Stimulated activated CD4-positive, alpha-beta T cell treated with anti-CD3 and anti-CD28 coated beads, TNF-alpha, amount 100 ng/mL, for 48 hours (primary cell): ENCODE measurements at places on chromosomes 3 and 15.

DNA sequence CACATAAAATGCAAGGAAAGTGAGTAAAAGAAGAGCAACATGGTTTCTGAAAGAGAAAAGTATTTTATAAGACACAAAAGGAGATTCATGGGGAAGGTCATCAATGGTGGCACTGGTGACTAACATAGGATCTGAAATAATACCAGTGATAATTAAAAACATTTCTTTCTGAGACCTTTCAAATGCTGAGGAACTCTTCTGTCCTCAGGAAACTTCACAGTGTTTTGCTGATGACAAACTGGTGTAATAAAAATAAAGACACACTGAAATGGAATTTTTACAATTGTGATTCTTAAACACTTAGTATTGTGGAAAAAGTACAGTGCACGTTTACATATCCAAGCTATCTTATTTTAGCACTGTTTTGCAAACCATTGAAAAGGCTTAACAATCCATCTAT is 80.4 kb upstream of the ZBTB20 start:
- no peak for DNase-seq

- DNase-seq = no peak
These were observed 742.0 kb upstream of the CCDC54 start for GRCh38 chr3:106635271-106635670.

- DNase-seq = no peak
These were observed 179.6 kb downstream of the P3H2 start for GRCh38 chr3:189941125-189941524.

DNA sequence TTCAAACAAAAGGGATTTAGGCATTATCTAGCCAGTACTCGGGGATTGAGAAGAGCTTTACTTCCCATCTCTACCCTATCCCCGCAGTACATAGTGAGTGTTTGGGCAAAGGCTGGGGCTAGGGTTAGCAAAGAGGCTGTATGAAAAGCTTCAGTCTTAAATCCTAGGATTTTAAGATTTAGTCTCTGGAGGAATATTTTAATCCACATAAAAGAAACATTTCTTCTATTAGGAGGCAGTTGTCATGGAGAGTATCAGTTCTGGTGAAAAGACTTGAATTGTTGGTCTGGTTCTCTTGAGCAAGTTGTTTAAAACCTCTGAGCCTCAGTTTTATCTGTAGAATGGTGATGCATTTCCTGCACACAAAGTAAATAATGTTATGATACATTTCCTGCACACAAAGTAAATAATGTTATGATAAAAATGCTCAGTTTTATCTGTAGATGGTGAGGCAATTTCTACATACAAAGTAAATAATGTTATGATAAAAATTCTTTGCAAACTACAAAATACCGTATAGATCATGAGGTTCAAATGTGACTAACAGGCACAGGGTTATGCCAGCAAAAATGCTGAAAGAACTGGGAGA is 53.9 kb upstream of the ZBED2 start:
- no peak for DNase-seq

DNA sequence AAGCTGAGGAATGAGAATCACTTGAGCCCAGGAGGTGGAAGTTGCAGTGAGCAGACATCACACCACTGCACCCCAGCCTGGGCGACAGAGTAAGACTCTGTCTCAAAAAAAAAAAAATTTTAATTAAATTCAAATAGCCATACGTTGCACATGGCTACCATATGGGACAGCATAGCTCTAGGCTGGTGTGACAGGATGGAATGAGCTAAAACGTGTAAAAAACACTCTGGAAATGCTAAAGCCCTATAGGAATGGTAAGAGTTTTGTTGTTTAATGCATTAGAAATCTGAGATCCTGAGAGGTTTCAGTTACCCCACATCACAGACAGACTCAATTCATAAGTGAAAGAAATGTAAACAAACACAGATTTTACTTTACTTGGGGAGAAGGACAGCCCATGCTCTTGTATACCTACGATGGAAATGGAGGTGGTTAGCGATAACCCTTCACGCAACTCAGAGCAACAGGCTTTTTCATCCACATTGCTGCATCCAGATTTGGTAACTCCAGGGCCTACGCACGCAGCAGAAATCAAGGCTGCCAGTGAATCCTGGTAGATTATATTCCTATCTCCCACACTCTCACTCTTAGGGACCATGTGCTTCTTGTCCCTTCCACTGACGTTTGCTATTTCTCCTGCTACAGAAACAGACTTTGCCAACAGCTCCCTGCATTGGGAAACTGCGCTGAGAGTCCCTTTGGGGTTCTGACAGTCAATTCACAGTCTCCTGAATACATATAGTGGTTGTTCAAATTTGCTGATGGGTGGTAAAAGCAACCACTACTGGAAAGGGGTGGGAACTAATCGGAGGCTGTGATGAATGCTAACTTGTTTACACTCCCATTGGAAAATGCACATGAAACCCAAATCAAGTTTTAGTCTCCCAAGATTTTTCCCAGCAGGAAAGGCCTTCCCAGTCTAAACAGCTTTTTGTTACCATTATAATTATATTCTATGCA is 3.1 kb downstream of the SH3BP5 start:
- DNase-seq = no peak

DNA sequence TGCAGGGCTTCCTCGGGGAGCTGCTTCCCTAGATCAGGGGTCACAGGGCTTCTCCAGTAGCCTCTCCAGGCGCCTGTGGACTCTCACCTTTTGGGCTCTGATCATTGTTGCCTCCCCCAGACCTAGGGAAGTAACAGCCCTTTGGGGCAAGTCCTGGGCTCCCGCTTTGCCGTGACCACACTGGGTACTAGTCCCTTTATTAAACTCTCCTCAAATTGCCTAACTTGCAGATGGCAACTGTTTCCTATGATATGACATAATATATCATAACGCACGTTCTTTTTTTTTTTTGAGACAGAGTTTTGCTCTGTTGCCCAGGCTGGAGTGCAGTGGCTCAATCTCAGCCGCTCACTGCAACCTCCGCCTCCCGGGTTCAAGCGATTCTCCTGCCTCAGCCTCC is 17.9 kb upstream of the NRROS start:
- DNase-seq = no peak

DNA sequence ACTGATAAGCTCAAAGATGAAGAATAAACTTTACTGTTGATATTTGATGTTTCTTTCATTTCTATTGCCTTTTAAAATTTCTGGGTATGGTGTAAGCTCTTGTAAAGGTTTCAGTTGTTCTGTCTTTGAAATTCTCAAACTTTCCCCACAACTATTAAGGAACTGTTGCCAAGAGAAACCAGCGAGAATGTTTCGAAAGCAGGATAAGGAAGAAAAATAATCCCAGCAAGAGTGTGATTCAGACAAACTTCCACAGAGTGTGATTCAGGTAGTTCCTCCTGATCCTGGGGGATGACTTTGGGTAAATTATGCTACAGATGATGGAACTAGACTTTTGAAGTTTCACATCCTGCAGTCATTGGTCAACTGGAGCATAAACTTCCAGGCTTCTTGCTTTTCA is 632.0 kb downstream of the NSUN3 start:
- DNase-seq = no peak

- no peak for DNase-seq
These were observed 72.3 kb downstream of the CHSY1 start for GRCh38 chr15:101179341-101180153.

- DNase-seq = no peak
These were observed 303.4 kb downstream of the KBTBD8 start for GRCh38 chr3:67301556-67301955.

GRCh38 chr3:182384221-182384620 is 409.1 kb upstream of the ATP11B start:
- no peak for DNase-seq

- DNase-seq = no peak
These were observed 158.4 kb upstream of the TPRG1 start for GRCh38 chr3:189013224-189013888.

- no peak for DNase-seq
These were observed 81.7 kb downstream of the PRICKLE2 start for GRCh38 chr3:64143409-64144130.

DNA sequence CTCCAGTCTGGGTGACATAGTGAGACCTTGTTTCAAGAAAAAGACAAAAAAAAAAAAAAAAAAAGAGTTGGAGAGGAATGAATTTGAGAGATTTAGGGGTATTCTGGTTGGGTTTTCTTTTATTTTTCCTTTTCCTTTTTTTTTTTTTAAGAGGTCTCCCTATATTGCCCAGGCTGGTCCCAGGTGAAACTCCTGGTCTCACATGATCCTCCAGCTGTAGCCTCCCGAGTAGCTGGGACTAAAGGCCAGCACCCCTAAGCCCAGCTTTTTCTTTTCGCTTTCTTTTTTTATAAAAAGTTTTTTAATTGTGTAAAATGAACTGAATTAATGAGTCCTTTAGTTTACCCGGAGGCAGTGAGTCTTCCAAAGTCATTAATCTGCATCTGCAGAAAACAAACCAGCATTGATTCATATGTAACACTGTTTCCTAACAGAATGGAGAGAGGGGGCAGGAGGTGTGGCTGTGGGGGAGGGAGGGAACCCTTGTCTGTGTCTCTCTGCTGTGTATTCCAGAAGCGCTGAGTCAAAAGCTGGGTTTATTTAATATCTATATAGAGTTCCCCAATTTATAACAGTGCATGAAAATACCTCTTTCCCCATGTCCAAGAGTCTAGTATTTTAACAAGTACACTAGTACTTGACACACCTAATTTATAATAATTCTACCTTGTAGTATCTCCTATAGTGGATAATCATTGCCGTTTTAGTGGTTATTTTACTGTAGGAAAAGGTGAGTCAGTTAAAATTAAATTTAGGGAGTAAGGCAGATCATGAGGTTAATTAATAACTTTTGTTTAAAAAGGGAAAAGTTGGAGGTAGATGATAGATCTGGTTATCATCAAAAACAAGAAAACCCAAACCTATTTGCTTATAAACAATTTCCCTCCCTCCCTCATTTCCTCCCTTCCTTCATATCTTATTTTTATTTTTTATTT is 2.6 kb upstream of the DPPA4 start:
- DNase-seq = no peak

- DNase-seq = no peak
These were observed 364.9 kb downstream of the NAALADL2 start for GRCh38 chr3:175224051-175224450.

DNA sequence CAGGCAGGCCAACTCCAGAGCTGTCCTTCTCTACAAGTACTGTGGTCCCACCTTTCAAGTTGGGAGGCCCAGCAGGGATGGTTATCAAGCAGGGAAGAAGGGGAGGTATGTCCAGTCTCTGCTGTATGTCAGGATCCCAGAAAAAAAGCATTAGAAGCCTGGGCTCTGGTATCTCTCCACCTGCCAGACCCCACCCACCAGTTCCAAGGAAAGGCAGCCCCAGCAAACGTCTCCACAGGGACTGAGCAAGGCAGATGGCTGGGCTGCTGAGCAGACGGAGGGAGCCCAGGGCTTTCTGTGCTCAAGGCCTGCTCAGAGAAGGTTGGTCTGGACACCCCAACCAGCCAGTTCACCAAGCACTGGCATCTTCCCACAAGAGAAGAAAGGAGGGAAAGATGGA is 287.8 kb downstream of the XXYLT1 start:
- no peak for DNase-seq

DNA sequence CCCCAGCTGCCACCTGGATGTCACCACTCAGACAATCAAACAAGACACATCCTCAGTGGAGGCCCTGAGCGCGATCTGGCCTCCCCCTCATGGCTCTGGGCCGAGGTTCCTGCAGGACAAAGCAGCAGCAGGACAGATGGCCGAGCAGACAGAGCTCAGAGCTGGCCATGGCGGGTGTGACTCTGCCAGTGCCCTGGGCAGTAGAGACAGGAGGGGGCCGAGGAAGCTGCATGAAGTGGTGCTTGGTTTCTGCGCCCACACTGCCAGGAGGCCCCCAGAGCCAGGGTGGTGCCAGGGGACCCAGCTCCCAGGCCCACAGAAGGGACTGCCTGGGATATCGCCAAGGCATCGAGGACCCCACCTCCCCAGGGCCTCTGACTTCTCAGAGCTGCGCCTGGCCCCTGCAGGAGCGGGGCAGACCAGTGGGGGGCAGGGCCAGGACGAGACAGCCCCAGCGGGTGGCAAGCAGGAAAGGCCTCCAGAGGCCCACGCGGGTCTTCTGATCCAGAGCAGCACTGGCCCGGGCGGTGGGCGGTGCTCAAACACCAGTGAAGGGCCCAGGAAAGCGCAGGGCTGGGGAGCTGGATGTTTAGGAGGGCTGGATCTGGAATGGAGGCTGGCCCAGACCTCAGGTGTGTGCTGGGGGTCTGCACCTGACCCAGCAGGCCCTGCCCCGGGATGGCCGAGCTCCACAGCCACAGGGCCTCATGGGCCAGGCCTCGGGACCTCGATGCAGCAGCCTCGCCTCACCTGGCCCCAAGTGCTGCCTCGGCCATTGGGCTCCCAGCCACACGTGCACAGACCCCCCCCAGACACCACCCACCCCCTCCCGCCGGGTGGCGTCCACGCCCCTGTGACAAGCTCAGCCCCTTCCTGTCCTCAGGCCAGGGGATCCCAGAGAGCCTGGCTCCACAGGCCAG is 76.0 kb downstream of the GOLGA8G start:
- no peak for DNase-seq

DNA sequence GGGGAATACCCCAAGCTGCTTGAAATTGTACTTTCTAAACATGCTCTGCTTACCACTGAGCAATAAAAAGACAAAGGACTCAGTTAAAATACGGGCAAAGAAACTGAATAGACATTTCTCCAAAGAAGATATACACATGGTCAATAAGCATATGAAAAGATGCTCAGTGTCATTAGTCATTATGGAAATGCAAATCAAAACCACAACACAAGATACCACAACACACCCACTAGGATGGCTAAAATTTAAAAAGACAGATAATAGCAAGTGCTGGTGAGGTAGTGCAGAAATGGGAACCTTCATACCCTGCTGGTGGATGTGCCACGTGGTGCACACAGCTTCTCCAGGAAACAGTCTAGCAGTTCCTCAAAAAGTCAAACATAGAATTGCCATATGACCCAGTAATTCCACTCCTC is 21.3 kb downstream of the LRIG1 start:
- no peak for DNase-seq

- no peak for DNase-seq
These were observed 25.8 kb upstream of the PRTG start for GRCh38 chr15:55768670-55769185.

GRCh38 chr3:161274691-161275298 is 53.7 kb downstream of the NMD3 start:
- peak; percentile 9 for DNase-seq

- DNase-seq = no peak
These were observed 95.1 kb upstream of the MELTF start for GRCh38 chr3:197124713-197125112.

DNA sequence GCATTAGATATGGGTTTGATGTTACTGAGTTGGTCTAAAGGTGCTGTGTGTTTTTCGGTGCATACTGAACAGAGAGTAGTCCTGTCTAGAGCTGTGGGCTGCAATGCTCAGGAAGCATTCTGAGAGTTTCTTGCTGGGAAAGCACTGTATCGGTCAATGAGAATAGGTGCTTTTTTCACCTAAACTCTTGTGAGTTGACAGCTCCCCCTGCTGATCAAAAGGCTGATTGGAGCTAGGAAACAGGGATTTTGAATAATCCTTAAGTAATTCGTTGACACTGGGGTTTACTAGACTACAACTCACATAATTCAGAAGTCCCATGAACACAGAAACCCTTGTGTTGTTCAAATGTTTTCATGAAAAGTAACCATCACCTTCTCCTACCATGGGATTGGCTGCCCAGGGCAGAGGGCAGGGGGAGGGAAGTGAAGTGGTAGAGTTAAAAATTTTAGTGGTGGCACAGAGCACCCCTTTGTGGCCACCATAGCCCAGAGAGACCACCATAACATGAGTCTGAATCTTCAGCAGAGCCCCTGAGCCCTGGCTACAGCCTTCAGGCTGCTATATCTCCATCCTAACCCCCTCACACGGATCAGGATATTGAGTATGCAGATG is 13.0 kb upstream of the MANF start:
- DNase-seq = peak; percentile 60
